ENCODE measurements at places on chromosomes 2 and 18. TPM values are rescaled to one million over a fixed set of nuclear protein-coding genes. Genes with fewer than 3 reads are reported as not detected.

GRCh38 chr2:128789221-128789620 is 470.6 kb upstream of the HS6ST1 start:
- H3K27ac ChIP-seq = no peak overlapping the region
- no peaks in the 10 kb centered on the region for H3K36me3 ChIP-seq
- no peak for DNase-seq
- H3K4me3 ChIP-seq = no peak overlapping the region

DNA sequence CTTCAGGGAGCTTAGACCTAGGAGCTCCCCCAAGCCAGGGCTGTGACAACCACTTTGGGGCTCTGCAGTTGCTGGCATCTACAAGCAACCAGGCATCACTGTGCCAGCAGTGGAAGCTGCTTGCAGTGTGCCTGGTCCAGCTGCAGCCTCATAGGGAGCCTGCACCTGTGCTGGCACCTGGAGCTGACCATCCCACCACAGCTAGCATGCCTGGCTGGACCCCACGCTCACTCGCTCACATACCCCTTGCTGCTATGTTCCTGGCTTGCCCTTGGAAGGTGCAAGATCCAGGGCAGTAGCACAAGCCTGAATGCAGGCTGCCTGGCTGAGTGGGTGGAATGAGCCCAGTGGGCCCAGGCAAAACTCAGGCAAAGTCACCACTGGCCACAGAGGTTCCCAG is 82.5 kb downstream of the ZNF804A start:
- no peaks in the 10 kb centered on the region for H3K27me3 ChIP-seq
- no peak overlapping the region for H3K27ac ChIP-seq
- H3K36me3 ChIP-seq = no peaks in the 10 kb centered on the region
- H3K4me3 ChIP-seq = no peak overlapping the region
- no peak for DNase-seq

DNA sequence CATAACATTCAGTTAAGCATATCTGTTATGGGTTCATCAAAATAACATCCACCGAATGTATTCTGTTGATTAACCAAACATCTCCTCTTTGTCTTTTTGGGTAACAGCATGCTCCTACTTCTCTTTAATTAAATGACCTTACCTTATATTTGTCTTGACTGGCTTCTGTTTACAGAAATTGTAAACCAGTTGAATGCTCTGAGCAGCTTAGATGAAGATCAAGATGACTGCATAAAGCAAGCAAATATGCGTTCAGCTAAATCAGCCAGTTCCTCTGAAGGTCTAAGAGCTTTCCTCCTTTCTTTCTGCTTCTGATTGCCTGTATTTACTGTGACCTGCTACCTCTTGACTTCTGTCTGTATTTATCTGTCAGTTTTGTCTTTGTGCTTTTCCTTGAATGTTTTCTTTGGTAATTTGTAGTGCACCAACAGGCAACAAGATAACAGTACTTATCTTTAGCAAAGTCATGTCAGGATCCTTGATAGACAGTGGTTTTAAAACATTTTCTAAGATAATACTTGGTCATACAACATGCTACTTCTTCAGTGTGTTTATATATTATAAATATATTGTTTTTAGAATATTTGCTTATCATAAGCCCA is 152.8 kb downstream of the EHBP1 start:
- no peaks in the 10 kb centered on the region for H3K27me3 ChIP-seq
- no peaks in the 10 kb centered on the region for H3K4me1 ChIP-seq
- H3K36me3 ChIP-seq = no peaks in the 10 kb centered on the region
- no peak overlapping the region for H3K4me3 ChIP-seq
- H3K27ac ChIP-seq = no peak overlapping the region

- H3K27me3 ChIP-seq = no peaks in the 10 kb centered on the region
- H3K4me1 ChIP-seq = peaks cover 13% of the 10 kb centered on the region
- H3K36me3 ChIP-seq = no peaks in the 10 kb centered on the region
- no peak for DNase-seq
These were observed 11.0 kb downstream of the SLC4A3 start for GRCh38 chr2:219638217-219638947.

DNA sequence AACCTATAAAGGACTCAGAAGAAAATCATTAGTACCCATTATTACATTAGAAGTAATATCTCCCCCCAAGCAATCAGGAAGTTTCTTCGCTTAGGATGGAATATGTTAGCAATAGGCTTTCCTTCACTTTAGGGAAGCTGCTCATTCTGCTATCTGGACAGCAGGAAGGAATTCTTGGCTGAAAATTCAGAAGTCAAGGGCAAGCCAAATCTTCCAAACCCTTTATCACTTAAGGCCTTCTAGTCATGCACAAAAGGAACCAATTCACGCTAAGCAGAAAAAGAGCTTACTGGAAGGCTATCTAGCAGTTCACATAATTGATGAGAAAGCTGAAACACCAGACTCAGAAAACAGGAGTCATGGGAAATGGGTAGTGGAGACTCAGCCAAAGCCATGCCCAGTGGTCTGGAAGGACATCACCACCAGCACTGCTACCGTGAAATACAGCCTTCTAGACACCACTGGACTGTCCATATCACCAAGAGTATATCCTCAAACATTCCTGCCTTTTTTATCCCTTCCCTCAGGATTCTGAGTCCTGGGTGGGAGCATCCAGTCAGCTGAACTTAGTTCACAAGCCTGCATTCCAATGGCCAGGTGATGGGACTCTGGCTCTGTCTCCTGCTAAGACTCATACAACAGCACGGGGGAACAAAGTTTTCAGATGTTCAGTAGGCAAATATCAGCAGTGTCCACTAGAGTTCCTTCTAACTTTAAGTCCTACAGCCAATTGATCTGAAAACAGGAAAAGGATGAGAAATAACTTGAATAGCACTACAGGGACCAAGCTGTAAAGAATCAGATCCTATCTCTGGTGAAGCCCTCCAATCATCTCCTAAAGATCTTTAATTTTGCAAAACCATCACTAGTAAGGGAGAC is 14.8 kb upstream of the ADAM17 start:
- peaks cover 21% of the 10 kb centered on the region for H3K4me1 ChIP-seq
- DNase-seq = no peak
- no peaks in the 10 kb centered on the region for H3K36me3 ChIP-seq
- H3K27ac ChIP-seq = peak overlapping the region; percentile 47
- H3K4me3 ChIP-seq = no peak overlapping the region

DNA sequence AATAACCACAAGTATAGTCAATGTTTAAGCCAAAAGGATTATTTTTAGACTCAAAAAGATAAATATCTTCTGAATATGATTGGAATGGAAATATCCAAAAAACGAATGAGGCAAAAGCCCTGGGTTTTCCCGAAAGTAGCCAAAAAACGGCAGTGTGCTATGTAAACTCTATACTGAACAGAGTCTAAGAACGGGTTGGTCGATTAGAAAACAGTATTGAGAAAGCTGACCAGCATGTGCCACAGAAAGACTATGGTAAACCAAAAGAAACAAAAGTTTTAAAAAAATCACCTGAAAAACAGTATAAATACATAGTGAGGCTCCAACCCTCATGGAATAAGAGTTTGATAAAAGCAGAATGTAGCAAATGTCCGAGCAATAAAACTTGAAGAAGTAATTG is 92.0 kb upstream of the DLGAP1 start:
- H3K36me3 ChIP-seq = no peaks in the 10 kb centered on the region
- no peak overlapping the region for H3K27ac ChIP-seq
- no peaks in the 10 kb centered on the region for H3K4me1 ChIP-seq
- no peak overlapping the region for H3K4me3 ChIP-seq

GRCh38 chr2:95314964-95315611 is 17.9 kb downstream of the KCNIP3 start:
- no peak overlapping the region for H3K27ac ChIP-seq
- no peaks in the 10 kb centered on the region for H3K27me3 ChIP-seq
- H3K4me1 ChIP-seq = no peaks in the 10 kb centered on the region
- H3K4me3 ChIP-seq = no peak overlapping the region

The ZSCAN30 gene
- total RNA-seq = 16.2 TPM

The GEN1 gene
- 20.1 TPM for total RNA-seq

The DYNC1I2 gene
- total RNA-seq = 112 TPM
